T-helper 17 cell (primary cell): ENCODE measurements at places on chromosomes 2 and 18. TPM values are rescaled to one million over a fixed set of nuclear protein-coding genes. Genes with fewer than 3 reads are reported as not detected.

NIFK gene
- 30.2 TPM for total RNA-seq

GAREM2 gene
- 6.5 TPM for total RNA-seq

DNA sequence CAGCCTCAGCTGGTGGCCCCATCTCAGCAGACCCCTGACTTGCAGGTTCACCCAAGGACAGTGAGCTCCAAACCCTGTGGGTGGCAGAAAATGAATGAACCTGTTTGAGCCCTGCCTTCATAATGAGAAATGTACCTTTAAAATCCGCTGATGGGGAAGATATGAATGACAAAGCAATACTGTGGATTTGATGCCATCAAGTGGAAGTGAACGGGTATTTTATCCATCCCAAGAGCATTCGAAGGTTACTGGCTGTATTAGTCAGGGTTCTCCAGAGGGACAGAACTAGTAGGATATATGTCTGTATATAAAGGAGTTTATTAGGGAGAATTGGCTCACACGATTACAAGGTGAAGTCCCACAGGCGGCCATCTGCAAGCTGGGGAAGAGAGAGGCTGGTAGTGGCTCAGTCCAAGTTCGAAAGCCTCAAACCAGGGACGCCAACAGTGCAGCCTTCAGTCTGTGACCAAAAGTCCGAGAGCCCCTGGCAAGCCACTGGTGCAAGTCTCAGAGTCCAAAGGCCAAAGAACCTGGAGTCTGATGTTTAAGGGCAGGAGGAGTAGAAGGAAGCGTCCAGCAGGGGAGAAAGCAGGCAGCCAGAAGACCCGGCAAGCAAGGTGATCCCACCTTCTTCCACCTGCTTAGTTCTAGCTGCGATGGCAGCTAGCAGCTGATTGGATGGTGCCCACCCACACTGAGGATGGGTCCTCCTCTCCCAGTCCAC lies 32.1 kb downstream of the TOGARAM2 start:
- no peak for DNase-seq

DNA sequence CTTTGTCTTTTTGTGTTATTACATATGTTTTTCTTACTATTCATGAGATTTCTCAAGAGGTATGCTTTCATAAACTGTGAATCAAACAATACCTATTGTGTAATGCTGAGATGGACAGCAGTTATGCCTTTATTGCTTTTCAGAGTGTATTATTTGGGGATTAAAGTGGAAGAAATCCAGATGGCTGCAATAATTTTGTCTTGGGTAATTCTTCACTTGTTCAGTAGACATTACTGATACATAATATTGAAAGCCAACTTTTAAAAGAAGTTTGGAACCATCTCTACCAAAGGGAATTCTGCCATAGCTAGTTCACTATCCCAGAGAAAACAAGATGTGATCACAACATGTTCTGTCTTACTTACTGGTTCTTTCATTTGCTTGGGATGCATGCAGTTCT lies 253.4 kb upstream of the ZSWIM2 start:
- no peak for DNase-seq

GRCh38 chr2:128371248-128371630 lies 52.6 kb upstream of the HS6ST1 start:
- no peak for DNase-seq

DNA sequence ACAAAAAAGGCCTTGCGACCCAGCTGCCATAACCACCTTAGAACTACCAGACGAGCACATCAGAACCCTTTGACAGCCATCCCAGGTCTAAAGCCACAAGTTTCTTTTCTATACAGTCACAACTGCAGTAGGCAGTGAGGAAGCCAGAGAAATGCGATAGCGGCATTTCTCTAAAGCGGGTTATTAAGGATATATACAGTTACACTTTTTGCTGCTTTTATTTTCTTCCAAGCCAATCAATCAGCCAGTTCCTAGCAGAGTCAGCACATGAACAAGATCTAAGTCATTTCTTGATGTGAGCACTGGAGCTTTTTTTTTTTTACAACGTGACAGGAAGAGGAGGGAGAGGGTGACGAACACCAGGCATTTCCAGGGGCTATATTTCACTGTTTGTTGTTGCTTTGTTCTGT lies 48.8 kb downstream of the FEZ2 start:
- no peak for DNase-seq

DNA sequence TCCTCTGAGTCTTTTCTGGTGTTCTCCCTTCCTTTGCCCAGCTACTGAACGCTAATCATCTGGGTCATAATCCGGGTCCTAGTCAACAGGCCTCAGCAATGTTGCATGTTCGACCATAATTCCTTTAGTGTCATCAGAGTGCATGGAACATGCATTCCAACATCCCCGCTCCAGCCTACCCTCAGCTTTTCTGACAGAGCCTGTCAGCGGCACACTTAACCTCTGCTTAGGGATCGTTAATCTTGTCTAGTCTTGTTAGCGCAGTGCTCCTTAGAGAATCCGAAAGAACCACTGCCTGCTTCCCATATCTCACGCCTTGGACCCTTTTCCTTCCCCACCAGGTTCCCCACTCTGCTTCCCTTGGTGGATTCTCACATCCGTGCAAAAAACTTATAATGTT lies 767.9 kb upstream of the ID2 start:
- DNase-seq: no peak

DNA sequence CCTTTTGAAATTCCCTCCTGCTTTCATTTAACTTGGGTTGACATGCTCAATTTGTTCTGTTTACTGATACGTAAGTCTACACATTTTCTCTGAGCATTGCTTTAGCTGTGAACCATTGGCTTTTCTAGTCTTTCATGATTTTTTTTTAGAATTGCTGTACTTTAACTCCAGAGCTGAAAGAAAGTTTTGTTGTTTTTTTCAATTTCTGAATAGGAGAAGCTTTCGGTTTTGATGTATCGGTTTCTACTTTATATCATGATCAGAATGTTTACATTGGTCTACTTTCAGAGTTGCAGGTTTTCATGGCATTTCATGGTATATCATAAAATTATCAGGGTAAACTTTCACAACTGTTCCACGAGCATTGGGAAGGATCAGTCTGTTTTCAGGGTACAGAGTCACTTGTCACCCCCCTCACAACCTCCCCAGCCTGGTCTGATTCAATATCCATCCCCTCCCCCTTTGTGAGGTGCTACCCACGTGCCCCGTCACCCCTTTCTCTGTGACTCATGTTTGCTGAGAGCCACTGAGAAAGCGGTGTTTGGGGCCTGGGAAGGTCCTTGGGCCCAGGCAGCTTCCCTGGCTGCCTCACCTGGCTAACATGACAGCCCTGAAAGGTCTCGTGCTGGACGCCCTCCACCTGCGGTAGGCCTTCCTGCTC lies 7.0 kb downstream of the ASTL start:
- DNase-seq: no peak

DNA sequence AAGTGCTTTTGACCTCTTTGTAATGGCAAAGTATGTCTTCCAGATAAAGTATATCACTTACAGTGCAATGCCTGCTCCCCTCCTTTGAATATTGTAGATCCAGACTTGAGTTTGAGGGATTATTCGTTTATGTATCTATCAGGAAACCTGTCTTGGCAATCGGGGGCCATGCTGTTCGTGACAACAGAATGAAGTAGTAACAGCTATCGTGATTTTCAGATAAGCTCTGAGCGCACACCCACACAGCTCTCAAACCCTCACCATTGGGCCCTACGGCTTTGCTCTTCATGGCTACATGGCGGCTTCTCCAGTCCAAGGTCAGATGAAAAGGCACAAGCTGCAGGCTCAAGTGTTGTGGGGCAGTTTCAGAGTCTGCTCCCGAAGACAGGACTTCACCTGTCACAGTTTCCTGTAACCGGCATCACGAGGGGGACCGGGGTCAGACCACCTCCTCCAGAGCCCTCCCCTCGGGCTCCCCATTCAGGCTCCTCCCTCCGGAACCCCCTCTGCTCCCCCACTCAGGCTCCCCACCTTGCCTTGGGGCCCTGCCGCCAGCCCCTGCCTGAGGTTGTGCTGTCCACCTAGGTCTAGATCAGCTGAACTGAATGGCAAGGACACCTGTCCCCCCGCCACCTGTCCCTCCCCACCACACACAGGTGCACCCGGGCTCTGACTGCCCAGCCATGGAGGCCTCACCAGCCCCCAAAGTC lies 292.5 kb upstream of the SALL3 start:
- no peak for DNase-seq

DNA sequence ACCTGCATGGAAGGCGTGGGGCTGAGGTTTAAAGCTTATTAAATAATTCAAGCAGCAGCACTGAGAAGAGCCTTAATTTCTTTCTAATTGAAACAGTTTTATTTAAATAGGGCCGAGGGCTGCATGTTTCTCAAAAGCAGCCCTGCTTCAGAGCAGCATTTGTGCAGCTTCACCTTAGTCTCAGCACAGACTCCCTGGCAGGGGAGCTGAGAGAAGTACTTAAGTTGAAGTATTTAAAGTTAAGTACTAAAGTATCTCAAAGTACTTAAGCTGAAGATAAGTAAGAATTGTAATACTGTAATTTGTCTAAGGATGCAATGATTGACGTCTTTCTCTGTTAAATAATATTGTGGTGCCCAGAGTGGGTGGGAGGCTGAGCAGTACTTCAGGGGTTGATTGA lies 31.4 kb downstream of the IMPA2 start:
- DNase-seq: no peak

DNA sequence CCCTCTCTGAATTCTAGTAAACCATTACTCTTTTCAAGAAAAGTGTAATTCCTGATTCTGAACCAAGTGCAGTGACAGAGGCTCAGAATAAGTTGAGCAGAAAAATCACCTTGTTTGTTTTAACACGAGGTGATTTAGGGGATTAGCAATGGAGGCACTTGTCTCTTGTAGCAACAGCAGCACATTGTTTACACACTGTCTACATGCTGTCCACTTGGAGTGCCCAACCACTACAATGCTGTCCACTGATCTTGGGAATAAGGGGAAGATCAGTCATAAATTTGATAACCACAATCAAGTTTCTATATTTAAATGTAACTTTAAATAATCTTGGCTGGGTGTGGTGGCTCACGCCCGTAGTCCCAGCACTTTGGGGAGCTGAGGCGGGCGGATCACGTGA lies 13.9 kb upstream of the RMND5A start:
- no peak for DNase-seq

- no peak for DNase-seq
Measured at GRCh38 chr18:75269124-75269680, 58.6 kb downstream of the TSHZ1 start.

GRCh38 chr2:164046040-164046439 lies 310.2 kb upstream of the FIGN start:
- DNase-seq: no peak

CYP26B1 gene
- total RNA-seq: not detected

RESP18 gene
- total RNA-seq: not detected

SLC4A3 gene
- not detected for total RNA-seq

GRCh38 chr2:232363784-232364615 lies 14.6 kb upstream of the ALPP start:
- no peak for DNase-seq

TRAK2 gene
- total RNA-seq: 31.4 TPM

DNA sequence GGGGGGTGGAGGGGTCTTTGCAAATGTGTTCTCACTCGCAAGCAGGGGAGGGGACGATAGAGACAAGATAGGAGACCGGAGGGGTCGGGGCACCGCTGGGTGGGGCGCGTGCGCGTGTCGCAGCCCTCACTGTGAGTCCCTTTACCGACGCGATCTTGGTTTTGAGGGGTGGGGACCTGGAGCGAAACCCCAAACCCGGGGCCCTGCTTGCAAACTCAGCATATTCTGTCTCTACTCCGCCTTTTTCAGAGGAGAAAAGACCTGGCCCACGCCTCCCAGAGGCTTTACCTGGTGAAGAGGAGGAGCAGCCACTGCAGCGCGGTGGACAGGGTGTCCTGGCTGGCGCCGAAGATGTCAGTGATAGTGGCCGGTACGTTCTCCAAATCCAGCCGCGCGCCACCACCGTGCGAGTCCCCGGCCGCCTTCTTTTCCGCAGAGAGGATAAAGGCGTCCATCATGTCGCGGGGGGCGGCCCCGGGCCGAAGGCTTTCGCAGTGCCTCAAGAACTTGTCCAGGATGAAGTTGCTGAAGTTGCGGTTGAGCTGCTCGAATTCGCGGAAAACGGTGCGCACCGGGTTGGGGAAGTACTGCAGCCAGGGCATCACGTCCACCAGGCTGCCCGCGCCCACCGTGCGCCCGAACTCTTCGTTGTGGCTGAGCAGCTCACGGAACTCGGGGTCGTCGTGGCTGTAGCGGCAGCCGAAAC lies 1.7 kb downstream of the CYP1B1 start:
- no peak for DNase-seq

DNA sequence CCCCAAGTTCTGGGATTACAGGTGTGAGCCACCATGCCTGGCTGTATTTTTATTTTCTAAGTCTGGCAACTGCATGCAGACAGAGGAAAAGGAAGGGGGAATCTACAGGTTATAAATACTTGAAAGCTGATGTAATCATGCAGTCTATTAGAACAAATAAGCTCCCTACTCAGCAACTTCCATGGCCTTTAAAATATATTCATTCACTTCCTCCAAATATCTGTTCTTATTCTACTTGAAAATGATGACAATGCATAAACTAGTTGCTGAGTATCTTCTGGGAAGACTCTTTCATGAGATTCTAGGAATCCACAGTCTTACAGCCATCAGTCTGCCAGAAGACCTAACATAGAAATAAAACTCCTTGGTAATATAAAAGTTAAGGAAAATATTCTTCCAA lies 66.9 kb upstream of the NCKAP5 start:
- DNase-seq: no peak

VIT gene
- not detected for total RNA-seq

DNA sequence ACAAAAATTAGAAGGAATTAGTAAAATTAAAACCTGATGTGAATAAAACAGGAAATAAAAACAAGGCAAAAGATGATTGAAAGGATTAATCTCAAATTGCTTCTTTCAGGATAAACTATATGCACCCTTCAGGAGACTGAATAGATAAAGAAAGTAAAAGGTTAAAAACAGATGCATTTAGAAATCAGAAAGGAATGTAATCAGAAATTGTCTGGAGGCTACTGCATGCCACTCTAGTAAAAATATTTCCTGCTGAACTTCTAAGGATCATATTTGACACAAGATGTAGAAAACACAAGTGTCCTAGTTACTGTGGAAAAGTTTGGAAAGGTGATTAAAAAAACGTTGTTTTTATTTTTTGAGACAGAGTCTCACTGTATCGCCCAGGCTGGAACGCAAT lies 16.2 kb downstream of the CHCHD5 start:
- no peak for DNase-seq

DNA sequence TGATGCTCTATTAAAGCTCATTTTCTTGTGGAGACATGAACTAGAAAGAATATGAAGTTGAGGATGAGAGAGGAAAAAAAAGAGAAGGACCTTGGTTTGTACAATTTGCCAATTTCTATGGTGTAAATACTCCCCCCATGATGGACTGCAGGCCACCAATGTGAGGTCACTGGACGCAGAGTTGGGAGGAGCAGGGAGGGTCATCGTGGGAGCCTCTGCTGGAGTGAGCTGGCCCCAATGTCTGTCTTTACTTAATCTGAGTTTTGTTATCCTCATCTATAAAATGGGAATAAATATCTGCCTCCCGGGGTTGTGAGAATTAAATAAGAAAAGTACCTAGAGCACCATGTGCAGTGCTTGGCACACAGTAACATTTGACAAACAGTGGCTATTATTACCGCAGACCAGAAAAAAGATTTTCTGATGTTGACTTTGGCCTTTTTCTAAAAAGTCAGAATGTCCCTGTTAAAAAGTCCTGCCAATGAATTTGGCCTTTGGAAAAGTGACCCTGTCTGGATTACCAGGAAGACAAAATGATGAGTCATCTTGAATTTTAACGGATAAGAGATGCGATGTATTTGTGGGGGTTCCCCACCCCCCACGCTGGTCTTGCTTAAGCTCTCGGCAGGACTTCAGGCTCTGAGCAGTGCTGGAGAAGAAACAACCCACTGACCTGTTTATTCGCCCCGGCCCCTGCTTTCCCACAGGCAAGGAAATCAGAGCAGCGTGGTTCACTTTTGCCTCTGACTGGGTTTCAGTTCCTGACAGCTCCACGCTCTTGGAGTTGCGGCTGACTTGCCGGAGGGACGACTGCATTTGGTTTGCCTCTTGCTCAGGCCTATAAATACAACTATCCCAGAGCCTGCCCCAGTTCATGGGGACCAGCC lies 50.3 kb upstream of the FOSL2 start:
- DNase-seq: no peak

MAPK4 gene
- not detected for total RNA-seq
